ENCODE measurements at places on chromosomes 7 and 10. TPM values are rescaled to one million over a fixed set of nuclear protein-coding genes. Genes with fewer than 3 reads are reported as not detected.

DNA sequence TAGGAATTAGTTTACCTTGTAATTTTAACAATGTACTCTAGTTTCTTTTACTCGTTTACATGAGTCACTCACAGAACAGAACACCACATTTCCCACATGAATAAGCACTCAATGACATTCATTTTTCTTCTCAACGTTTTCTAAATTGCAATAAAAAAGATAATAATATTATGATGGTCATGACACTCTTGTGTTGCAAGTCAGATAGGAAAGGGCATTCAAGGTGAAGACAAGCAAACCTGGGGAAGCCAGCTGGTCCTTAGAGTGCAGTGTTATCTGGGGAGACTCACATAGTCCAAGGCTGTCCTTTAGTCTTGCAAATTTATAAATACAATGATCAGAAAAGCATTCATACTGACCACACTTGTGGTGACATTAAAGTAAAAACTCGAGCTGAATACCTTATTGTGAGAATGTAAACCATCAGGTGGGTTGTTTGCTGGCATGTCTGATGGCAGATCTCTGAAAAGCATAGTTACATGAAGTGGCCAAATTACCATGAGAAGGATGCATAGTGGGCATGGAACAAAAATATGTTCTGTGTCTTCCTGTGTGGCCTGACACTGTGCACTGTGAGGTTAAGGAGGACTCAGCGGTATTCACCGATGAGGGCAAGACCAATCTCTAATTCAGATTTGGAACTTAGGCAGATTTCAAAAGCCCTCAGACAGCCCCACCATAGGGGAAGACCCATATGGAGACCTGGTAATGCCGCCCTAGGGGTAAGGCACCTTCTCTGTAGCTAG lies 158.9 kb upstream of the ASAH2 start:
- DNase-seq, result no peak

DNA sequence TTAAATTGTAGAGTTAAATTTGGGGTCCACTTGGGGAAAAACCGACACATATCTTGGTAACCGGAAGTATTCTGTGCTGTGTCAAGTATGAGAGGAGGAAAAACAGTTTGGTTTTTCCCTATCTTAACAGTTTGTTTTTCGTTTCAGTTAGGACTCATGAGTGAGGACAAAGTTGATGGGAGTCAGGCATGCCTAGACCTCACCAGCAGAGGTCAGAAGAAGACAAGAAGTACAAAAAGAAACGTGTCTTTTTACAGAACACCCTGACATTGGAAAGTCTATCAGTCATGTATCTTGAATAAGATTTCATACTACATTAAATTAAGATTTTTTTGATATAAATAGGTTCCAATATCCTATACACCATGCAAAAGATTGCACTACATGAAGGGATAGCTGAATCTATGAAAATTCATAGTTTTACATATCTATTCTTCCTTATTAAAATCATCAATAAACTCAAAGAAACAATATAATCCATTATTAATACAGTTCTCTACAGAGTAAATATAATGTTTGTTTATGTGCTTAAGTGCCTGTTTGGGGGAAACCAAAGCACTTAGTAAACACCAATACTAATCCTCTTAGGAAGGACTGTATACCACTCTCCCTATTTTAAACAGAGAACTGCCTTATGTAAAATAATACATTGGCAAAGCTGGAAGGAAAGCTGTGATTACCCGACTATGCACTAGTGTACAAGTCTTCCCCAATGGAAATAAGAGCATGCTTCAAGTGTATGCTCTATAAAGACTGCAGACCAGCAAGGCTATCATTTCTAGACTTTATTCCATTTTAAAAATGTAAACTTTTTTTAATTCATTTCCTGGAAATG lies 95.6 kb downstream of the USP6NL start:
- peak; percentile 29 for DNase-seq

- DNase-seq, result no peak
These were observed 78.9 kb upstream of the DDC start for GRCh38 chr7:50644114-50644513.

GRCh38 chr7:139855498-139856270 lies 26.6 kb downstream of the TBXAS1 start:
- peak; percentile 34 for DNase-seq

The TAS2R5 gene
- total RNA-seq, result not detected

The CARD11 gene
- 0.33 TPM for total RNA-seq

DNA sequence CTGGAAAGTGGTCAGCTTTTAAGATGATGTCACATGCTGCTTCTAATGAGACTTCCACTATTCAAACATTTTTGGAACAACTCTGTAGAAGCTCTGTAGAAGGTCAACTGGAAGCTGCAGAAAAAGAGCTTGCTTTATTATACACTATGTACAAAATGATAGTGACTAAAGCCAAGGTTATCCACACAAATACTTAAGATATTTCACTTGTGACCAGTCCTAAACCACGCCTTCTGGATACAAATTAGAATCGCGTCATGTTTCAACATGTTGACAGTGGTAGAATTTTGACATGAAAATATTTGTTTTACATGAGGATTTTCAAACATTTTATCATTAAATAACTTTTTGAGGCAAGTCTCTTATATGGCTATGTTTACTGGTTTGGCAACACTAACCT lies 499.6 kb upstream of the PHF14 start:
- DNase-seq, result no peak

Data from heart left ventricle (tissue), 16 donors.